ENCODE measurements at places on chromosomes 6 and 20.

- DNase-seq = no peak
Observed at GRCh38 chr6:5923840-5924239, 82.9 kb downstream of the NRN1 start.

DNA sequence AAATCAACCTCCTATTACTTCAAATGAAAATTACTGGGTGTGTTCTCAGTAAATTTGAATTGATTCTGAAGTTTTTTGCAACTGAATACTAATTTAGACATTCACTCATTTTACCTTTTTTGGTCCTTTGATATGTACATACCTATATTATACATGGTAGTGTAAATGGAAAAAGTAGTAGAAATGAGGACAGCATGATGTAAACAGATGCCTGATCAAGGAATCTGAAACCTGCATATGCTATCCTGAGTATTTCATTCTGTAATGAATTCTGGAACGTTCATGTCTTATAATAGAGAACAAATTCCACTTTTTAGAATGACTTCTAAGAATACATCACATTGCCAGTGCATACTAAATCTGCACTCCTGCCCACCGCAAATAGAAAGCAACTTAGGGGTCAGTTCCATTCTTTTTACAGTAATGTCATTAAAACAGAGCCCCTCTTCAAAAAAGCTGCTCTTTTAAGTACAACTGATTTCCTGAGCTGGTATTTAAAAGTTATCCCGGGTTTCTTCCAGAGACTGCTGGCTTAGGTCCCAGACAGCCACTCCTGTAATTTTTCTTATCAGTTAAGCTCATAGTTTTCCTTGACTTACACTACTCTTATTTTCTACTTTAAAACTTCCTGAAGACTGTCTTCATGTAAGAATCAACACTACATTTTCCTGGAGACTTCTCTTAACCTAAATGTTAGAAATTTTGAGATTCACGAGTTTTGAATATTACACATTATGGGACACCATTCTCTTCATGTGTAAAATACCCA, 48.4 kb downstream of the MAP3K7 start:
- DNase-seq = no peak

DNA sequence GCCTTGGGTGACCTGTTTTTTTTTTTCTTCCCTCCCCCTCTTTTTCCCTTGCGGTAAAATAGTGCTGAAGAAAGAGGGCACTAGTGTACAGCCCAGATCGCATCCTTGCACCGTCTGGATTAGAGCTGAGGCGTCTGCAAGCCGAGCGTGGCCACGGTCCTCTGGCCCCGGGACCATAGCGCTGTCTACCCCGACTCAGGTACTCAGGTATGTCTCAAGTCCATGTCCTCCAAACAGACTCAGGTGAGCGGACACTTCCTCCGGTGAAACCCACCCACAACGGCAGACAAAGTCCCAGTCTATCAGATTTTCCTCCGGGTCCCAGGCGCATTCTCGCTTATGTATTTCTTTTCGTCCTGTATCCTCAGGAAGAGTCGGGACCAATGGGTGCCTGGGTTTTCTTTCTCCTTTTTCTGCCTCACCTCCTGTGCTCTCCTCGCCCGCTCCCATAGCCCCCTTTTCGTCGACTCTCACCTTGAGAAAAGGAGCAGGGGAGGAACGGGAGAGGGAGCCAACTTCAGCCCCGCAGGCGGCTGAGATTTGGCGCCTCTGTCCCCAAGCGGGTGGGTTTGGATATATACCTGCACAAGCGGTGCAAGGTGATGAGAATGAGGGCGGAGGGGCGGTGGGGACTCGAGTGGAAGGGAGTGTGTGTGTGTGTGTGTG, 1.1 kb upstream of the GRM1 start:
- DNase-seq = no peak

DNA sequence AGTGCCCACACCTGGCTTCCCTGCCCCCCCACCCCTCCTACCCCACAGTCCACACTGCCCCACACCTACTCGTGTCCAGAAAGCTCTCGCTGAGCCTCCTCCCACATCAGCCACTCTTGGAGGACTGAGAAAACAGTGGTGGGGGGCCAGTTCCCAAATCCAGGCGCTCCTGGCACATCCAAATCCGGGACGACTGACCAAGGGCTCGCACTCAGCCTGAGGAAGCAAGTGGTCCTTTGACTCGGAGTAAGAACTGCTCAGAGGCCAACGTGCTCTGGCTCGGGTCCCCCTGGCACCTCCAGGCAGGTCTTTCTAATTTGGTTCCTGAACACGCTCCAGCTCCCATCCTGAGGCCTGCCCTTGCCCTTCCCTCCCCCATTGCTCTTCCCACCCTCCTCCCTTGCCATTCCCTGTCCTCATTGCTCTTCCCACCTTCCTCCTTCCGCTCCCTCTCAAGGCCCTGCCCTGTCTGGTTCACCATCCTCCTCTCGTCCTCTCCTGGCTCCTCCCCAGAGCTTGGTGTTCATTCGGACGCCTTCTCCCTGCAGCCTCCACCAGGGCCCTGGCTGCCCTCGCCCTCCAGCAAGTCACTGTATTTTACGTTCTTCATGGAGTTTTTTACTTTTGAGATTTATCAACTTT, 83.6 kb downstream of the THBS2 start:
- no peak for DNase-seq

GRCh38 chr6:169800116-169800667, 48.8 kb downstream of the ERMARD start:
- DNase-seq = no peak

DNA sequence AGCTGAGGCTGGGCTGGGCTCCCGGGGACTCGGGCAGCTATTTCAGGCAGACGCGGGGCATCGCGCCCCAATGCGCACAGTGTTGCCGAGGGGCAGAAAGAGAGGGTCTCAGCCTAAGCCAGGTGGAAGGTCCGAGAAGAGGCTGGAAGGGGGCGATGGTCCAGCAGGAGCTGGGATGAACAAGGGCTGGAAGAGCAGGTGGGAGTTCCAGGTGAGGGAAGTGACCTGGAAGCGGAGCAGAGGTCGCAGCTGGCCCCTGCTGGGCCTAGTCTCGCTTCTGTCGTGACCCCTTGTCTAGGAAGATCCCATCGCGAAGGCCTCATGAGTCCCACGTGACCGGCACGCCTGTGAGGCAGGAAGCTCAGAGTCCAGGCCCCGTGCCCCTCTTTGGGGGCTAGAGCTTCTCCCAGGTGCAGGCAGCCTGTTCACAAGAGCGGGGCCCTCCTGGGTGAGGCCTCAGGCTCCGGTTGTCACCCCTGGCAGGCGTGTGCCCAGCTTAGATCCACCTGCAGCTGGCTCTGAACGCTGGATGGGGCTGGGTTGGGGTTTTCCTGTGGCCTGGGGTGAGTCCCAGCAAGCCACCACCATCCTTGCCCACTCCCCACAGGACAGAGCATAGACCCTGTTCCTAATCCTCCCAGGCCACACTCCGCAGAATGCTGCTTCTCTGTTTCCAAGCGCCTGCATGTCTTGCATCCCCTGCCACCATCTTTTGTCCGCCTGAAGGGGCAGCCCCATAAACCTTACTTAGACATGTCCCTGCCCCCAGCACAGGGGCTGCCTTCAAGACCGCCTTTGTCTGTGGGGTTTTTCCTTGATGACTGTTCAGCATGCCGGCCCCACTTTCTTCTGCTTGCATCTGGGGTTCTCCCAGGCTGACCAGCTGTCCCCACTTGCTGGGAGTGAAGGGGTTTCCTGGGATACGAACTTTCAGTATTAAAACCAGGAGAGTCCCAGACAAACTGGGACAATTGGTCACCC, 15.1 kb downstream of the SLC22A3 start:
- DNase-seq = no peak

GRCh38 chr6:37868447-37868825, 48.9 kb downstream of the ZFAND3 start:
- DNase-seq = no peak

GRCh38 chr6:37170273-37171200, 585 bp downstream of the PIM1 start:
- DNase-seq = peak; percentile 75

DNA sequence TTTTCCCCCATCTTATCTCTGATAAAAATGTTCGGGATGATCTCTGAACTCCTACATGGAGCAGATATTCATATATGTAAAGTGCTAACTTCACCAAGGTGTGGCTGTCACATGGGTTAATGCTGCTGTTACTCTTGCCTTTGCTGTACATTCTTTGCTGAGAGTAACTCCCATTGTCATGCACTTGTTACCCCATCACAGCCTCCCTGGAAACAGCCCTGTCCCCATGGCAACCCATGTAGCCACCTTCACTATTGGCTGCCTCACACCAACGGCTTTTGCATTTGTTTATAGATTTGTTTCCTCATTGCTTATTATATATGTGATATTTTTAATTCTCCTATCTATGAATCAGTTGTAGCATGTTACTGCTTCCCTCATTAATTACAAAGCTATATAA, 17.3 kb upstream of the IBTK start:
- no peak for DNase-seq

DNA sequence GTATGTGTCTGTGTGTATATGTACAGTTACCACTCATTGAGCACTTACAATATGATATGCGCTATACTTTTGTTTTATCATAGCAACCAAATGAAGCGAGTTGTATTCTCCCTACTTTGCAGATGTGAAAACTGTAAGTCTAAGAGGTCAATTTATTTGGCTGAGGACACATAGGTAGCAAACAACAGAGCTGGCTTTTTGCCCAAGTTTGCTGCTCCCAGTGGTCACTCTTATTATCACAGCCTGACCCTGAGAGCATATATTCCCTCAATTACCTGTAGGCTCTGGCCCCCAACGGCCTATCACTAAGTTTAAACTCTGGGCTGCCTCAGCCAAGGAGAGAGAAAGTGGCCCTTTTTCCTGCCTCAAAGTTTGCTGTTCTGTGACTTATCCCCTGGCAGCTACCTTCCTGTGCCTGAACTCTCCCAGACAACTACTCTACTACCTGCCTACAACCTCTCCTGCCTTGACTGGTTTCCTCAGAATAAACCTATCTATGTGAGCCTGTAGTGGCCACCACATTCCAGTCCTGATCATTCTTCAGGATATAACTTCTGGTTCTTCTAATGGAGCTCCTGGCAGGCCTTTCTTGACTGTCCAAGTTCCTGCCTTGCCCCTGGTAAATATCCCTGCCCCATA, 221.8 kb downstream of the FRK start:
- no peak for DNase-seq

DNA sequence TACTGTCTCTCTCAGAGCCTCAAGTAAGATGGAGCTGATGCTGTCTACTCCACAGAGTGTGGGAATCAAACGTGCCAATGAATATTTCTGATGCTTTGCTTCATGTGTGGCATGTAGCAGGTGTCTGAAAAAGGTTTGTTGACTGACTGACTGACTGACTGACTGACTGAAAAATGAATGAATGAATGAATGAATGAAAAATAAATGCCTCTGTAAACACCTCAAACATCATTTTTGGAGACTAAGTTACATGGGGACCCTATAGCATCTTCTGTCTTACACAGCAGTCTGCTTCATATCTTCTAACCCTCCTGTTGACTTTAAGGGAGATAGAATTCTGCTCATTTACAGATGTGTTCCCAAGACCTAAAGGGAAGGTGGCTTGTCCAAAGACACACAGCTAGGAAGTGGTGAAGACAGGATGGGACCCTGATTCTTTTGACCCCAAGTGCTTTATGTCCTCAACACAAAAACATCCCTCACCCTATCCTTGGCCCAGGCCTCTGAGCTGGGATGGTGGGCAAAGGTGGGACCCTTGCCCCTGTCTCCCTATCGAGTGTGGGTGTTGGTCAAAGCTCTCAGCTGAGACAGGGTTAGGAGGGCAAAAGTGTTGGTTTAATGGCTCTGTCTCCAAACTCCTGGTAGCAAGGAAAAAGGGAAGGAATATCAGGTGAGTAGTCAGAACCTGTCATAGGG, 104.4 kb downstream of the TOX2 start:
- no peak for DNase-seq

- DNase-seq = no peak
Observed at GRCh38 chr6:163926642-163927041, 512.1 kb downstream of the QKI start.

DNA sequence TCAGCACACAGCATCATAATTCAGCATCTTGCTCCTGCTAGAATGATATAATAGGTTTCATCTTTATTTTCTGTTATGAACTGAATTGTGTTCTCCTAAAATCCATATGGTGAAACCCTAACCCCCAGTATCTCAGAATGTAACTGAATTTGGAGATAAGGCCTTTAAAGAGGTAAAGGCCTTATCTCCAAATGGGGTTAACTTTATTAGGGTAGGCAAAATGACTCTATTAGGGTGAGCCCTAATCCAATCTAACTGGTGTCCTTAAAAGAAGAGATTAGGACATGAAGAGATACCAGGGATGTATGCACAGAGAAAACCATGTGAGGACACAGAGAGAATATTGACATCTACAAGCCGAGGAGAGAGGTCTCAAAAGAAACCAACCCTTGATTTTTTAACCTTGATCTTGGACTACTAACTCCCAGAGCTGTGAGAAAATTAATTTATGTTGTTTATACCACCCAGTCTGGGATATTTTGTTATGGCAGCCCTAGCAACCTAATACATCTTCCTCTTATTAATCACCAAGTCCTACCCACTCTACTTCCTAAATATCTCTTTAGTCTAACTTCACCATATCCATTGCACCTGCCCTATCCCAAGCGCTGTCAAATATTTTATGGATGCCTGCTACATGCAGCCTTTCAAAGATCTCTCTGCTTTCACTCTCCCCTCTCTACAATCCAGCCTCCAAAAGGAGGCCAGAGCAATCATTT, 8.5 kb upstream of the MRS2 start:
- DNase-seq = no peak

DNA sequence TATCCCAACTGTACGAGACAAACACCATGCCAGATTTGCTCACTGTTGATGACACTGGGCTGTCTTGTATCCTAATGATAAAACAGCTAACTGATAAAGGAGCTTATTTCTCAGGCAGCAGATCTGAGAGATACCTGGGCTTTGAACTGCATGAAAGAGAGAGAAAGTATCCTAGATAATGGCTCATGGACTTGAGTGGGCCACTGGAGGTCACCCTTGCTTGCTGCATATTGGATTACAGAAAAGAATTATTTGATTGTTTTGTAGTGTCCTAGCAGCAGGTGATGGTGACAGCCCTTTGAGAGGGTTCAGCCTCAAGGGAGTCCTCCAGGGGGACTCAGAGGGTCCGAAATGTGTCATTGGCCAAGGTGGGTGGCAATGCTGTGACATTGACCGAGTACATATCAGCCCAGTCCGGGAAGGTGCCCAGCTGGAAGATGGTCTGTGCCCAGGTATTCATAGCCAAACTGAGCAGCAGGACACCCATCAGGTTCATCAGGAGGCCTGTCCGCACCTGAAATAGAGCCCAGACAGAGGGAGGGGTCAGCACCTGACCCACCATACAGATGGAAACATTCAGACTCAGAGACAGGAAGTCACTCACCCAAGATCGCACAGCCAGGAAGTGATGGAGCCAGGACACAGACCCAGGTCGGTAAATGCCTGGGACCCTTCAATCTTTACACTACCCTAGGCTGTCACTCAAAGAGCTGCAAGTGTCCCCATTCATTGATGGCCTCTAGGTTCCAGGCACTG, 9.4 kb upstream of the OCSTAMP start:
- DNase-seq = no peak

GRCh38 chr20:22512911-22513489, 71.4 kb downstream of the FOXA2 start:
- DNase-seq = no peak
